ENCODE measurements at places on chromosomes 2 and 18.

- no peak for DNase-seq
These were observed 50.9 kb downstream of the MARCO start for GRCh38 chr2:118992740-118993391.

- no peak for DNase-seq
These were observed 125.8 kb downstream of the CABLES1 start for GRCh38 chr18:23260926-23261590.

GRCh38 chr18:68865021-68865420 is 67.1 kb downstream of the CCDC102B start:
- DNase-seq: no peak

GRCh38 chr2:239114119-239114581 is 266.3 kb downstream of the TWIST2 start:
- no peak for DNase-seq

DNA sequence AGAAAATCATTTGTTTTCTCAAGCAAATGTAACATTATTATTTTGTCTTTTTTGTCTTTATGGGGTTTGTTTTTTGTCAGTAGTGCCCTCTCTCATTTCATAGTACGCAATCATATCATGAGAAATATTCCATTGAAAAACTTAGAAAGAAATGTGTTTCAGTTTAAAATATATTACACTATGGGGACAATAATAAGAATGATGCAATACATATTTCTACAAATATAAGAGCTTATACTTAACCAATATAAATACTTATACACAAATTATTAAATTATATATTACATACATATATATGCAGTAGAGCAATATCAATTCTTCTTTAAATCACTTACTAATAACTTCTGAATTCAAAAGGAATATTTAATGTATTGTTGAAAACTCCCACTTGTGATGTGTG is 13.7 kb downstream of the LRRTM4 start:
- no peak for DNase-seq

DNA sequence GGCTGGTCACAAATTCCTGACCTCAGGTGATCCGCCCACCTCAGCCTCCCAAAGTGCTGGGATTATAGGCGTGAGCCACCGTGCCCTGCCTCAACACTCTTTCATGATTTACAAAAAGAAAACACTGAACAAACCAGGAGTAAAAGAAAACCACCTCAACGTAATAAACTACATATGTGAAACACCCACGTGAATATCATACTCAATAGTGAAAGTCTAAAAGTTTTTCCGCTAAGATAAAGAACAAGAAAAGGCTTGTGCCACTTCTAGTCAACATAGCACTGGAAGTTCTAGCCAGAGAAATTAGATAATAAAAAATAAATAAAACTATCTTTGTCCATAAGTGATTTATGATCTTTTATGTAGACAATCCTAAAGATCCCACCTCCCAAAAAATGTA is 68.5 kb downstream of the ROCK2 start:
- DNase-seq: no peak

GRCh38 chr2:160371251-160372009 is 122.2 kb downstream of the RBMS1 start:
- DNase-seq: no peak

- no peak for DNase-seq
These were observed 1.7 kb downstream of the CYBRD1 start for GRCh38 chr2:171524018-171524401.

DNA sequence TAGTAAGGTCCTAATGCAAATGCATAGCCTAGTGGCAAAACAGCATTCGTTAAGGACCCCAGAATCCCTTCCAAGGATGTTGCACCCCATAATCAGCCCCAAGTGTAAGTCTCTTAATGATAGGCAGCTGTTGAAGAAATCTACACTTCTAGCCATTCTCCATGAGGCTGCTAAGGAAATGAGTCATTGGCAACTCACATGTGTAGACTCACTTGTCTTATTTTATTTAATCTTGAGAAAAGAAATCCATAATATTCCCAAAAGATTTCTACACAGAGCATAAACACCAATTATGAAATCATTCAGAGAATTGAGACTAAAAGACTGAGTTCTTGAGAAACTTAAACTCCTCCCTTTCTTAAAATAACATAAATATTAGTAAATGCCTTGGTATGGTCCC is 52.4 kb downstream of the AKAIN1 start:
- DNase-seq: no peak

GRCh38 chr18:60246606-60247005 is 126.0 kb downstream of the MC4R start:
- DNase-seq: no peak

- DNase-seq: no peak
These were observed 963.4 kb upstream of the NRXN1 start for GRCh38 chr2:51995293-51995692.

DNA sequence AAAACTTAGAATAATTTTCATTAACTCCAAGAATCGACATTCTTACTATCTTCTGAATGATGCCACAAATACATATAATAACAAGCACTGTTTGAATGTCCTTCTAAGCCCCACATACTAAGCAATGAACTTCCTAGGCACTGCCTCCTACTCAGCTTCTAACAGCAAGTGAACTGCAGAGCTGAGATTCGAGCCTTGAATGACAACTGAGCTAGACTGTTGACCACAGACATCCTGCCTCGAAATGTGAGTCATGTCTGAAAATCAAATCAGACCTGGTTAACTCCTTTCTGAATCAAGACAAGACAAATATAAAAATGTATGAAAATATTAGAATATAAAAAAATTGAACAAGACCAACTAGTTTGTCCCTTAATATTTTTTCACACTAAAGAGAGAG is 108.1 kb downstream of the MYT1L start:
- DNase-seq: no peak

GRCh38 chr2:69141061-69141460 is 128.1 kb downstream of the ANTXR1 start:
- DNase-seq: no peak

GRCh38 chr2:158753641-158754611 is 41.2 kb upstream of the DAPL1 start:
- DNase-seq: no peak

DNA sequence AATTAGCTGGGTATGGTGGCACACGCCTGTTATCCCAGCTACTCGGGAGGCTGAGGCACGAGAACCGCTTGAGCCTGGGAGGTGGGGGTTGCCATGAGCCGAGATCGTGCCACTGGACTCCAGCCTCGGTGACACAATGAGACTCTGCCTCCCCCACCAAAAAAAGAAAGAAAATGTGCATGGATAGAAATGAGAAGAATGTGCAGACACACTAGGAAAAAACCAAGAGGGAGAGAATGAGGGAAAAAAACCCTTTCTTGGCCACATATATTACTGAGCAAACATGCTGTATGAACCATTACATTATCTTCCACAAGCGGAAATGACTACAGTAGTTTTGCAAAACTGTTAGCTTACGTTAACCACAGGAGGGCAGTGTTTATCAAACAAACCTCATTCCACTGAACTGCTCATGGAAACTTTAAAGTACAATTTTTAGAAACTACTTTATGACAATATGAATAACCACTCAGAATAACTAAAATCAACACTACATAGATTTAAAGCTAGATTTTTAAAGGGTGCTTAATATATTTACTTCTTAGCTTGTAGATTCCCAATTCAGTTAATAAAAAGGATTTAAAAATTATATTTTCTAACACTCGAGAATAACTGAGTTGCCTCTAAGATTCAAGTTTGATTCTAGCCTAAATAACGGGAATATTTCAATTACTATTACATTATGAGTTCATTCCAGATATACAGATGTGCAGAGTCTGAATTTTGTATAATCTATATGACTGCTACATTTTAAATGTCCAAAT is 26.4 kb downstream of the ASXL2 start:
- no peak for DNase-seq

DNA sequence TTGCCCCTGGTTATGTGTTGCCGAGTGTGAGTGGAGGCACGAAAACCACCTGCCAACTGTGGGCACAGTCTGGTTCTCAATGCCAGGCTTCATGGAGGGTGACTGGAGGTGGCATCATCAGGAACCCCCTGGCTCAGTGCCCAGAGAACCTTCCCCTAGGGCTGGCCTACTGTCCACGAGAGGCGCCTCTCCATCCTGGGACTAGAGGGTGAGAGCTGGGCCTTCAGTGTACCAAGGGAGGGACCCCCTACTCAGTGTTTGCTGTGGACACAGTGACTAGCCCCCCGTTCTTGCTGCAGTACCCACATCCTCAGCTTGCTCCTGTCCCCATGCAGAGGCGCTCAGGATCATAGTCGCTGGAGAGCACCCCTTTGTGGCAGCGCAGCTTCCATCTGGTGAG is 202.6 kb downstream of the HDAC4 start:
- DNase-seq: no peak

- no peak for DNase-seq
These were observed 35.7 kb downstream of the C18orf63 start for GRCh38 chr18:74351354-74351753.

DNA sequence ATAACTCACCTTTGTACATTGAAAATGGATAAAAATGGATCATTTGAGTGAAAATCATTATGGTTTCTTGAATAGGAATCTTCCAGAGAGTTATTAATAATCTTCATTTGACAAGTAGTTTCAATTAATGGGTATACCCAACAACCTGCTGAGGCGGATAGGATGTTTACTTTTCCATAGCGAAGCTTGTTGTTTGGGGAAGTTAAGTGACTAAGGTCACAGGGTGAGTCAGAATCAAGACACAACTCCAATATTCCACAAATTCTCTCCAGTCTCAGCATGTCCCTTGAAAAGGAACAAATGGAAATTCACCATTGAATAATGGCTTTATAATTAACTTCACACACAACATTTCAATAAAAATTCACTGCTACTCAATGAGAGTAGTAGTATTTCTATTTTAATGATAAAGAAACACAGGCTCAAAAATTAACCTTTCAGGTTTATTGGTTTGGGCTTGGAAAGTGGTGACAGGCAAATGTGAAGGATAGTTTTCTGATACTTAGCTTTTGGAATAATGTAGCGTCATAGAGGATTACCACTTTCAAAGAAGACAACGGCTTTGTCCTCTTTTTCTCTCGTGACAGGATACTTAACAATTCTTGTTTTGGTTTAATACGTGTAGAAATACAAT is 211.3 kb downstream of the GPD2 start:
- DNase-seq: no peak

- no peak for DNase-seq
These were observed 228.2 kb downstream of the CCDC178 start for GRCh38 chr18:33212363-33212762.

DNA sequence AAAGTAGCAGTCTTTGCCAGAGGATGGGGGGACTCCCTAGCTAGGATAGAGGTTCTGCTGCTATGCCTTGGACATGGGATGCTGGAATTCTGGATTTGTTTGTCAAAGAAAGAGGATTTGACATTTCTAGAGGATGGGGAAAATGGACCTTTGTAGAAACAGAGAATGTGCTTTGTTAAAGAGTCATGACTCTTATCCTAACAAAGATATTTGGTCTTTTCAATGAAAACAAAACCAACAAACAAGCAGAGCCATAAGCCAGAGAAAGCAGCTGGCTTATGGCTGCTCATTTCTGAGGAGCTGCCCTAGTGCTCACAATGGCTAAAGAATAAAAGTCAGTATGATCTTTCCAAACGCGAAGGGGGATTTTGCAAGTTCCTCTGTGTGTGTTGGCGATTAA is 40.8 kb upstream of the MAPRE2 start:
- DNase-seq: no peak

DNA sequence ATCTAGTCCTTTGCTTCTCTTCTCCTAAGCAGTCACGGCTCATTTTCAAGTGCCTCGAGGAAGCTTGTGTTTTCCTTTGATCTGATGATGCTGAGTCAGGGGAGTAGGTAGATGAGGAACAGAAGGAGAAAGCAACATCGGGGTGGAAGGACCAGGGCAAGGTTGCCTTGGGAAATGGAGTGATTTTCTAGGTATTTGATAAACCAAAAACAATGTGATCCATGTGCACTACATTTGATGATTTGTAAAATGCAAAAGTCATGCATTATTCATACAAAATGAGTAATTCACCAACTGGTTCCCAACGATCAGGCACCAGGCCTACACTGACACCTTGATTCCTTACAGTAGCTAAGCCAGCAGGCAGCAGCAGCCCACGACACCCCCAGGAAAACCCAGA is 205.3 kb downstream of the ANAPC1 start:
- DNase-seq: no peak

DNA sequence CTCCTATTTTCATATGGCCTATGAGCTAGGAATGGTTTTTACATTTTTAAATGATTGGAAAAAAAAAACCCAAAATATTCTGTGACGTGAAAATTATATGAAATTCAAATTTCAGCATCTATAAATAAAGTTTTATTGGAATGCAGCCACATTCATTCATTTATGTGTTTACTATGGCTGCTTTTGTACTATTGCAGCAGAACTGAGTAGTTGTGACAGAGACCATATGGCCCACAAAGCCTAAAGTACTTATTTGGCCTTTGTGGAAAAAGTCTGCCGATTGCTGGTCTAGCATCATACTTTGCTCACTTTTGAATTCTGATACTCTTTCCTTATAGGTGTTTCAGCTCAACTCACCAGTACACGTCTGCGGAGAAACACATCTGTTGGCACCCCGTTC is 39.0 kb downstream of the MYO3B start:
- DNase-seq: no peak

GRCh38 chr2:224147174-224147573 is 108.1 kb upstream of the SERPINE2 start:
- no peak for DNase-seq

Measured in stimulated activated CD8-positive, alpha-beta memory T cell treated with anti-CD3 and anti-CD28 coated beads, Interleukin-7, amount 100 ng/mL, for 24 hours (primary cell).